ENCODE measurements at places on chromosomes 6 and 20.

- DNase-seq: no peak
These were observed 66.1 kb downstream of the HMGCLL1 start for GRCh38 chr6:55512904-55513303.

DNA sequence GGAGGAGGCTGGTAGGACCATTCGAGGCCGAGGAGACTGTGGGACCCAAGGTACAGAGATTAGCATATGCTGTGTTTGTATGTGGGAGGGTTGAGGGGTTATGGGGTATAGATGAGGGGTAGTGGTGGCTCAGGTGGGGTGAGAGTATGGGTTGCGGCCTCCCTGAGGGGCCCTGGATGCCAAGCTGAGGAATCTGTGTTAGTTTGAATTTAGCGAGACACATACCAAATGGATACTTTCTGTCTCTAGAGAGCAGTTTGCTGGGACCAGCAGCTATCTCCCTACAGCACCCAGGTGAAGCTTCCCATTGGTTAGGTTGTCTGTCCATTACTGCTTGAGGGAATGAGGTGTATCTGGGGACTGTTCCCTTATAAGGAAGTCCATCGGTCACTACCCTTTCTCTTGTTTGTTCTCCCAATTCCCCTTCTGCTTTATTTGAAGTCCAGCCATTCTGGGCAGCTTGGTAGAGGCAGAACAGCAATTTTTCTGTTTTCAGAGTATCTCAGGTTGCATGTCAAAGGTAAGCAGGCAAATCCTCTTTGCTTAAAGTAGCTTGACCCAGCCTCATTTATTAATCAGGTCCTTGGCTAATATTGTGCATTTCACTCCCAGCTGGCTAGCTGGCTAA lies 15.2 kb downstream of the CHMP4B start:
- no peak for DNase-seq

DNA sequence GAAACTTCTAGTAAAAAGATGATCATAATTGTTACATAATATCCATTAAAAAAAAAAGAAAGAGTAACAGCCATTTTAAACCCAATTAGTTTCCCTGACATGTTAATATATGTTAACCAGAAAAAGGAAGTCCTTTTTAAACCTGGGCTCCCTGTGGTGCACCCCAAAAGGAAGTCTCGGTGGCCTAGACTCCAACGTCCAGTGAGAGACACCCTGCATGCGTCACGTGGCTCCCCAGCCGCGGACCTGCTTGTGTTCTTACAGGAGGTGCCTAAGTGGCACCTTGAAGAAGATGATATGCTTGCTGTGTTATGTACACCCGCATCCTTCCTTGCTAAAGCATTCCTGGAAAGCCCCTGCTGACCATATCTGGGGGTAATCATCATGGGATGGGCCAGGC lies 50.1 kb downstream of the FOXC1 start:
- DNase-seq: no peak

DNA sequence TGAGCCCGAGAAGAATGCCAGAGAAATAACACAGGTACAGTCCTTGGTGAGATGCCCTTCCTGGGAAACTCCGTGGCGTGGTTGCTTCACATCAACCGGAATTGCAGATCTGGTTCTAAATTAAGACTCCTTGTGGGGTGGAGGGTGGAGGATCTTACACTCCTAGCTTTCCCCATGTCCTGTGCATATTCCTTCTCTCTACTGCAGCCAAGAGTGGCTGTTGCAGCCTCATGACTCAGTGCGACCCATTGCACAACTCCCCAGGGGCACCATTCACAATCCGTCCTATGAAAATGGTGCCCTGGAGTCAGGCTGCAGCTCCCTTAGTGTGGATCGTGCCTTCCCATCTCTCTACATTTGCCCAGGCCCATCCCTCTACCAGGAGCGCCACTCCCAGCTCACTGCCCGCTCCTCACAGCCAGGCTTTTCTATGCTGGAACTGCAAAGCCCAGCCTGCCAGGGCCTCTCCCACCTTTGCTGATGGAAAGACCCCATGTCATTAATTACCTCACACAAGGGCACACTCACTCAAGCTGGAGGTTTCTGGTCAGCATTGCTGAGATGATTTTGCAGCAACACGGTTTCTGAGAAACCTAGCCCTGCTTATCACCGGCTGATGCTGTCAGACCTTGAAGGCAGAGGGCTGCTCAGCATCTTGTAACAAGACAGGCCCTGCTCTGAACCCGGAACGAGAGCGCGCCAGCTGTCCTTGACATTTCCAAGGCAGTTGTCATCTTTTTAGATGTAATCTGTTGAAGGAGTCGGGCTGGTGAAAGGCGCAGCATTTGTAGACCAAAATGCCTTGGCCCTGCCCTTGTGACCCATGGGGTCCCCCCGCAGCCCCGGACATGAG lies 39.7 kb downstream of the SIRPA start:
- DNase-seq: no peak

- DNase-seq: peak; percentile 4
These were observed 118.6 kb upstream of the CCDC28A start for GRCh38 chr6:138654715-138655634.

DNA sequence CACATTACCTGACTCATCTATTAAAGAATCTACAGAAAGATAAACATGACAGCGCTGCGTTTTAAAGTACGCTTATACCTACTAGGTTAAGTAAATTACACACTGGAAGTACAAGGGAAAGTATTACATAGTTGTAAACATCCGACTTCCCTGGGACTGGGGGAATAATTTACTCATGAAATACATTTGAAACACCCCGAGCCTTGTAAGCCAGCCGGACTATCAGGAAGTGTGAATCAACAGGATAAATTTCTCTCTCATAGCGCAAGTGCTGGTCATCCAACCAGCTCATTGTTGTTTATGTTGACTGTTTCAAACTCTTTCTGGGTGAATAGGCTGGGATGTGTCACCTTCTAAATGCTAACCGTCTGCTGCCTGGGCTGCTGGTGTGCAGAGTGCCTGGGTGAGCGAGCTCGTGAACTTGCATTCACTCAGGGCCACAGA lies 4.9 kb downstream of the BMP6 start:
- no peak for DNase-seq

GRCh38 chr6:7594579-7595125 lies 4.7 kb downstream of the SNRNP48 start:
- no peak for DNase-seq

DNA sequence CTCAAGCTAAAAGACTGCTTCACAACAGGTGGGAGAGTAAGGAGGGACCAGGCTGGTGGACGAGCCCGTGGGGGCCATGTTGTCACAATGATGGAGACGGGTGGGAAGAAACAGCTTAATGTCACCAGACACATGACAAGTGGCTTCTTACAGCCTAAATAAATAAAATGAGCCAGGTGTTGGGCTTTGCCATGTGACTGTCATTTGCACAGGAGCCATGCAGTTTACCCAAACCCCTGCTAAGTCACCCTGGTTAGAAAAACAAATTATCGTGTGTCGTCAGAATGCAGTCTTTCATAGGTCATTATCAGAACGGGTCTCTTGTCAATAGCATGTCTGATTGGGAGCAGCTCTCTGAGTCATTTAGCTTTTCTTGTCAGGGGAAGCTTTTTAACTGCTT lies 18.5 kb downstream of the BTBD3 start:
- DNase-seq: no peak

DNA sequence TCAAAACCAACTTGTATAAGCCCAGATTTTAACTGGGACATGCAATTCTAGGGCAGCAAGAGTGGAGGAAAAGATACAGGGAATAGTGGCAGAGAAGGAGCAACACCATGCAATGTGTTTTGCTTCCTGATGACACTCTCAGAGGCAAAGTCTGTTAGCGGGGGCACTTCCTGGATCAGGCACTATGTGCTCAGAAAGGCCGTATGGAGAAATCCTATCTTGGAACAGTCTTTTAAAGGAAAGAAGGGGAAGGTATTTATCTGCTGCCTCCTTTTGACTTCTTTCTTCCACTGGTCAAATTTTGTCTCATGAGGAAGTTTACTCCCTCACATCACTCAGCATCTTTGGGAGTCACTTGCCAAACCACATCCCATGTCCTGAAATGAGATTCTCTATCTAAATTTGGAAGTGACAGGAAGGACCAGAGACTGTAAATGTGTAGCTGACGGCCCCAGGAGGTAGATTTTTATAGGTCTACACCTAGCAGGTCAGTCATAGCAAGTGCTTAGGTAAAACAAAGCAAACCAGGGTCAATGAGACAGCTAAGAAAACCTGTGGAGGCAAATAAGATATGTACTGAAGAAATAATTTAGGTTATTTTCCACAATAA lies 91.7 kb upstream of the ELOVL5 start:
- no peak for DNase-seq

- no peak for DNase-seq
These were observed 139.6 kb downstream of the MAP3K4 start for GRCh38 chr6:161130967-161131766.

- peak; percentile 80 for DNase-seq
These were observed 6.9 kb downstream of the SLC32A1 start for GRCh38 chr20:38730989-38731737.

- no peak for DNase-seq
These were observed 56.6 kb downstream of the PCMT1 start for GRCh38 chr6:149806127-149806526.

- DNase-seq: no peak
These were observed 108.6 kb upstream of the SLC2A12 start for GRCh38 chr6:134161041-134161440.

DNA sequence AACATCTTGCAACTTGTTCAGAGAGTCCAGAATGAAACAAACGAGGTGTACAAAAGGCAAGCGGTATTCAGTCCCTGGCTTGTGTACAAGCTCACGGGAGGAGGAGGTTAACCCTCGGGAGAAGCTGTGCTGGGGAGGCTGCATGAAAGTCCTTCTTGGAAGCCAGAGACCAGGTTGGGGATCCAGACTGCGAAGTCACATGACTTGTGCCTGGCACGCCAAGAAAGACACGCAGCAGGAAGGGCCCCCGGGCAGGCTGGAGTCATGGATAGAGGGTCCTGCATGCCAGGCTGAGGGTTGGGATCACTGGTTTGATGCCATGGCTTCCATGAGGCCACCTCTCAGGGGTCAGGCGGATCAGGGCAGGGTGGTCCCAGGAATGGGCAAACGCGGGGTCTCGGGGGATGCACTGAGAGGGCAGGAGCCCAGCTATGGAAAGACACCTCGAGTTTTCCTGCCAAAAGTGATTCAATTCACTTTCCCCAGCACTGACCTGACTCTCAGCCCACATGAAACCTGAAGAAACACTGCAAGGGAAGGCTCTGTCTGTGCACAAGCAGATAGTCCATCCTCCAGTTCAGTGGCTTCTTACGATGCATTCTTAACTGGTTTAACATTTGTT lies 79.4 kb downstream of the DLL1 start:
- no peak for DNase-seq

DNA sequence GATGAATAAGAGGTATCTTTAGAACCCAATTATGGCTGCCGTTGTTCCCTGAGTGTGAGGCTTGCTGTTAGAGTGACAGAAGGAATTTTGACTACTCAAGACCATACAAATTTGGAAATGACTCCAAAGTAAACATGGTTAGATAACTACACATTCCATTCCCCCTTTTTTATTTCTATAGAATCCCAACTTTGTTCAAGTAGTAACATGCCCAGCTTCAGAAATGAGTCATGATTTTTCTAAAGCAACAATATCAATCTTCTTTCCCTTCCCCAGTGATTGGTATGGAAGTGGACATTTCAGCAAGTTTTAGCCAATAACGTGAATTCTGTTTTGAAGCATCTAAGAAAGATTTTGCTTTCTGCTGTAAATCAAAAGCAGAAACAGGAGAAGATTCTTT lies 37.8 kb downstream of the HCRTR2 start:
- DNase-seq: no peak

- DNase-seq: no peak
These were observed 9.7 kb upstream of the IRF4 start for GRCh38 chr6:381742-382461.

- DNase-seq: no peak
These were observed 111.3 kb downstream of the TNFAIP3 start for GRCh38 chr6:137978252-137978896.

- DNase-seq: no peak
These were observed 3.3 kb downstream of the OSER1 start for GRCh38 chr20:44207126-44207723.

- DNase-seq: no peak
These were observed 230.4 kb downstream of the PLCB1 start for GRCh38 chr20:8362457-8362856.

DNA sequence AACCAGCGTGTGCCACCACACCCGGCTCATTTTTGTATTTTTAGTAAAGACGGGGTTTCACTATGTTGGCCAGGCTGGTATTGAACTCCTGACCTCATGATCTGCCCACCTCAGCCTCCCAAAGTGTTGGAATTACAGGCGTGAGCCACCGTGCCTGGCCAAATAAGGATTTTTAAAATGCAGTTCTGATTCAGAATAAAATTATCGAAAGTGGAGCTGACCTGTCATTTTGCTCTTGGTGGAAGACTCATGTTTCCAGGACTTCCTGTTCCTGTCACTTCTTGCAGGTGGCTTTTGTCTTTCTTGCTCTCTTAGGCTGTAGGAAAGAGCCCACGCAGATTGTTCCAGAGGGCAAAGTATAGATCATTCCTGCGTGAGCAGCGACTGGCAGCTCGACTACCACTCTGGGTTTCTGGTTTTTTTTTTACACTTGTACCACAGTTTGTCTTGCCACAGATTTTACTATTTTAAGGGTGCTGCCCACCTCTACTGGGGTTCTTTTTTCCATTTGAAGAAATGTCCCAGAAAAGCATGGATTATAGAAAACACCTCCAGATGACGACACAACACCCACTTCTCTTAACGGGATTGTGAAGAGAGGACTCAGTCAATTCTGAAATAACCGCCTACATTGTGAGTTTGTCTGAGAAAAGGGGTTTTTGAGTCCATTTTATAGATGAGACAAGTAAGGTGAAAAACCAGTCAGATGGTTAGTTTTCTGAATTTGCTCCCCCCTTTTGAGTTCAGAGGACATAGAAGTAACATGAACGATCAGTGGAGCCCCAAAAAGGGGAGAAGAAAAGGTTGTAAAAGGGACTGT lies 7.5 kb downstream of the JARID2 start:
- no peak for DNase-seq

DNA sequence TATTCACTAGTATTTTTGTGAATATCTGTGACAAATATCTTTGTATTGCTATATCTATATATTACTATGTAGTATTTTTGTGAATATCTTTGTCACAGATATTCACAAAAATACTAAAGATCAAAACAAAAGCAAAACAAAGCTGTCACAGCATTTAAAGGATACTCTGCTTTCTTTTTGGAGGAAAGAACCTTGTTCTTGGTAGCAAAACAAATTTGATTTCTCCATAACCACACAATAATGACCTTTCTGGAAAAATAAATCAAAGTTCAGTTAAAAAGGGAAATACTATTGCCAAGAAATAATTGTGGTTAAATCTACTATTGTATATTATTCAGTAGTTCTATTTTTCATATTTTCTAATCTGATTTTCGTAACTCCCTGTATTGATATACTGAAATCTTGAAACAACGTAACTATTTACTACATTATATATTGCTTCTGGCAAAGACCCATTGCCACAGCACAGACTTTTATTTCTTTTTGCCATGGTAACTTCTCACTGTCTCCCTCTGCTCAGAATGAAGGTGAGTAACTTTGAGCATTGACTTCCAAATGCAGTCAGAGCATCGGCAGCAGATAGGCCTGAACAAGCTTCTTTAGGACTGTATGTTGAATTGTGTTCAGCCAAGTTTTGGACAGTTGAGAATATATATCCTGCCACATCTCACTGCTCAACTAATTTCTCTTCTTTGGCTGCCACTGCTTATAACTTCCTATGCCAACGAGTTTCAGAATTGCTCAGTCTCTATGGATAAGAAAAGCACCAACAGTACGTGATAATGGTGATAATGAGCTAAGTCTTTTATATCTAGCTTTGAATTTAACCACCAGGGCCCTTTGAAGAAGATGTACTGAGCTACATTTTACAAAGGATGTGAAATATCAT lies 1097.2 kb upstream of the GJE1 start:
- DNase-seq: no peak

- DNase-seq: no peak
These were observed 345.2 kb downstream of the GJA1 start for GRCh38 chr6:121780325-121781321.

Data from stimulated activated CD8-positive, alpha-beta memory T cell treated with anti-CD3 and anti-CD28 coated beads, Interleukin-2, amount 100 ng/mL, for 48 hours (primary cell).